Thymus (tissue), 14 donors: ENCODE measurements at places on chromosomes 12 and 14. TPM values are rescaled to one million over a fixed set of nuclear protein-coding genes. Genes with fewer than 3 reads are reported as not detected.

- no peak overlapping the region for H3K27ac ChIP-seq
- H3K27me3 ChIP-seq = no peaks in the 10 kb centered on the region
- no peaks in the 10 kb centered on the region for H3K36me3 ChIP-seq
- no peak overlapping the region for H3K4me3 ChIP-seq
Measured at GRCh38 chr12:3002646-3003045, 43.4 kb downstream of the TEAD4 start.

DNA sequence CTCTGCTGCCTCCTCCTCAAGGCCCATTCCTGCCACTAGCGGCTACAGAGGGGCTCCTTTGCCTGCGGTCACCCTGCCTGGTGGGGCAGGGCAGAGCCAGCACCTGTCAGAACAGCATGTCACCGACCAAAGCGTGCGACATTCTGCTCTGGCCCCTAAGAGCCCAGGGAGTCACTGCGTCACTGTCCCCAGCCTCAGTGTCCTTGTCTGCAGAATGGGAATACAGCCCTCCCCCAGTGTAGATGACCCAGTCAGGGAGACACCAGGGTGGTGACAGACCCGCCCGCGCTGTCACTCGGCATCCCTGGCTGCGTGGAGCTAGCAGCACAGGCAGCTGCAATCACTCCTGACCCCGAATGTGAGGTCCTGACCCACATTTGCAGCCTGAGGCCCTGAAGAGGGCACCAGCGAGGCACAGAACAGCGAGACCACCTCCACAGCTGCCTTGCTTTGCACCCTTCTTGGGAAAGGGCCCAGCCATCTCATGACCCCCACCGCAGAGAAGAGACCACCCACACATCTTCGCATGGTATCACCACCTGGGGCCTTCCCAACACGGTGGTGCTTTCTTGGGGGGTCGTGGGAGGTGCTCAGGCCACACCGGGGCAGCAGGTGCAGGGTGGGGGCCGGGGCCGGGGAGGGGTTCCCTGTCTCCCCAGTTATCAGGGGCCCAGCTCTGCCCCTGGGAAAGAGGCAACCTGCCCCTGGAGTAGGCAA is 2.5 kb downstream of the AHNAK2 start:
- peaks cover 4% of the 10 kb centered on the region for H3K4me1 ChIP-seq
- peak; percentile 38 for DNase-seq
- H3K27ac ChIP-seq = no peak overlapping the region
- H3K4me3 ChIP-seq = no peak overlapping the region

- H3K4me3 ChIP-seq = no peak overlapping the region
- no peaks in the 10 kb centered on the region for H3K27me3 ChIP-seq
- H3K27ac ChIP-seq = no peak overlapping the region
- peaks cover 9% of the 10 kb centered on the region for H3K36me3 ChIP-seq
- H3K4me1 ChIP-seq = peaks cover 98% of the 10 kb centered on the region
Measured at GRCh38 chr14:91374287-91374878, 43.2 kb downstream of the CCDC88C start.

DNA sequence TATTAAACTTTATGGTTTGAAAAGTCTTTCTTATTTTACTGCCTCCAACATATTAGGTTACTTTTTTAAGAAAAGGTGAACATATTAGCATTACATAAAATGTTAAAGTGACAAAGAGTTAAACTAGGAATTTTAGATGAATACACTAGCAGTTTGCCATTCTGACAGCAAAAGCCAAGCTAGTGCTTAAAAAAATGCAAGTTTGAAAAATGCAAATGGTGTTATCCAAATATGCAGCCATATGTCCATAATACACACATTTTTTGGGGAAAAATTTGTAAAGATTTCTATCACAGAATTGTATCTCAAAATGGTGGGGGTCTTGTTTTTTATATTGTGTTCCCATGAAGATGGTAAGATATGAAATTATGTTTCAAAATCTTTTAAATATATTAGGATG is 466.1 kb downstream of the FOXG1 start:
- H3K4me3 ChIP-seq = no peak overlapping the region
- H3K36me3 ChIP-seq = no peaks in the 10 kb centered on the region
- H3K27me3 ChIP-seq = no peaks in the 10 kb centered on the region
- H3K4me1 ChIP-seq = no peaks in the 10 kb centered on the region

GRCh38 chr14:69408331-69408960 is 10.0 kb downstream of the SLC39A9 start:
- DNase-seq = no peak
- no peak overlapping the region for H3K4me3 ChIP-seq
- no peaks in the 10 kb centered on the region for H3K27me3 ChIP-seq
- H3K36me3 ChIP-seq = no peaks in the 10 kb centered on the region
- H3K4me1 ChIP-seq = no peaks in the 10 kb centered on the region

DNA sequence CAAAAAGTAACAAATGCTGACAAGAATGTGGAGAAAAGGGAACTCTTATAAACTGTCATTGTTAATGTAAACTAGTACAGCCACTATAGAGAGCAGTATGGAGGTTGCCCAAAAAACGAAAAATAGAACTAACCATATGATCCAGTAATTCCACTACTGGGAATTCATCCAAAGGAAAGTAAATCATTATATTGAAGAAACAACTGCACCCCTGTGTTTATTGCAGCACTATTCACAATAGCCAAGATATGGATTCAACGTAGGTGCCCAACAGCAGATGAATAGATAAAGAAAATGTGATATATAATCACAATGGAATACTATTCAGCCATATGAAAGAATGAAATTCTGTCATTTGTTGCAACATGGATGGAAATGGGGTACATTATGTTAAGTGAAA is 188.0 kb upstream of the E2F7 start:
- no peak for DNase-seq
- no peak overlapping the region for H3K27ac ChIP-seq
- no peak overlapping the region for H3K4me3 ChIP-seq
- no peaks in the 10 kb centered on the region for H3K36me3 ChIP-seq

GRCh38 chr12:110088936-110089335 is 35.2 kb upstream of the IFT81 start:
- no peaks in the 10 kb centered on the region for H3K27me3 ChIP-seq
- H3K4me3 ChIP-seq = no peak overlapping the region
- H3K4me1 ChIP-seq = no peaks in the 10 kb centered on the region
- H3K27ac ChIP-seq = no peak overlapping the region

DNA sequence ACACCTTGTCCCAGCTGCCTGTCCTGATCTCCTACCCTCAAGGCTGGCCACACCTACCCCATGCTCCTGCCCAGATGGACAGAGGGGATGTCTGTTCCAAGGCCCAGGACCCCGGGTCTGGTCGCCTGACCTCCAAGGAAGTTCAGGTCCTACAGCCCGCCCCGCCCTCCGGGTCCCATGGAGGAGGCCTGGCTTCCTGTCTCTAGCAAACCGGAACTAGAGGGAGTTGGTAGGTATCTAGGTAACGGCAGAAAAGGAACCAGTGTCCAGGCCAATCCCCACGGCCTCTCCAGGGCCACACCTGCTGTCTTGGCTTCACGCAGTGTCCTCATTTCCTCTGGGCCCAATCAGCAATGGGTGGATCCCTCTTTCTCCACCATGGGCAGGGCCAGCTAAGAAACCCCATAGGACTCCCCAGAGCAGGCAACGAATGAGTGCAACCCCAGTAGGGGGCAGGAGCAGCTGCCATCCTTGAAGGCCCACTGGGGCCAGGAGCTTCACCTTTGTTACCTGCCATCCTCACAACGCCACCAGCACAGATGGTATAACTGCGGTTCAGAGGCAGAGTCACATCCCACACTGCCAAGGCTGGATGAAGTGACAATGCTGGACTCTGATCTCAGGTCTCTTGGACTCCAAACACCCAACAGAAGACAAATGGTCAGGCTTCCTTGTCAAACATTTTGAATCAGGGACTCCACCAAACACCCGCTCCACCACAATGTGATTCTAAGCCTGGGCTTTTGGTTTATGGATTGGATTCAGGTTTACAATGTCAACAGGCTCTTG is 25.1 kb upstream of the RPLP0 start:
- peaks cover 14% of the 10 kb centered on the region for H3K36me3 ChIP-seq
- peaks cover 58% of the 10 kb centered on the region for H3K4me1 ChIP-seq
- DNase-seq = no peak

DNA sequence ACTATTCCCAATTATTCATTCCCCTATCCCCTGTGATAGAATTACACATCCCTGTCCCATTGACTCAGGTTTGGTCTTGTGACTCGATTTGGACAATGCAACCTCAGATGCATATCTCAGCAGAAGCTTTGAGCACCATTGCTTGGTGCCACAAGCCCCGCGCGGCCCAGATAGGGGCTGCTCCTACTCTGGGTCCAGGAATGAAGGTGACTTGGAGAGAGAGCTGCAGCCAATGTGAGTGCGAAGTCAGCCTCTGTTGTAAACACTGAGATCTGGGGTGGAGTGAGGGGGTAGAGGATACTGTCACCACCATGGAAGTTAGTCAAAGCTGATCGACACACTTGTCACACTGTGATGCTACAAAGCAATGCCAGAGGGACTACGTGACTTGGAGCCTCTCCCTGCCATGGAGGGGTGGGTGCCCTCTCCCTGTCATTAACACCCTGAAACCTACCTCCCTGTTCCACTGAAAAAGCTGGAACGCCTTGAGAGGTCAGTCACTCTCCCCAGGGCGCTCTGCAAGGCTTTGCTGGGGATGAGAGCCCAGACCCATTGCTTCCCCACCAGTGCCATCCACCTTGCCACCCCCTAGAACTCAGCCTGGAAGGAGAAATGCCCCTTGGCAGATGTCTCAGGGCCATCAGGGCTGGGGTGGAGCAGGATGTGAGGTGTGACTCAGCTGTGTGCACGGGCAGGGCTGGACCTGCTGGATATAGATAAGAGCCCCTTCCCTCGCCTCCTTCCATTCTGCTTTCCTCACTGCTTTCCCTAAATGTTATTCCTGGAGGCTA is 6.6 kb upstream of the PLEK2 start:
- H3K27me3 ChIP-seq = peaks cover 14% of the 10 kb centered on the region
- no peaks in the 10 kb centered on the region for H3K36me3 ChIP-seq
- DNase-seq = no peak
- H3K4me3 ChIP-seq = no peak overlapping the region
- H3K4me1 ChIP-seq = peaks cover 5% of the 10 kb centered on the region
- H3K27ac ChIP-seq = no peak overlapping the region

GRCh38 chr14:99272899-99273765 is 1.1 kb upstream of the BCL11B start:
- H3K27me3 ChIP-seq = peaks cover 31% of the 10 kb centered on the region
- peaks cover 12% of the 10 kb centered on the region for H3K36me3 ChIP-seq
- DNase-seq = no peak
- H3K4me3 ChIP-seq = peak overlapping the region; percentile 99
- peaks cover 20% of the 10 kb centered on the region for H3K4me1 ChIP-seq

DNA sequence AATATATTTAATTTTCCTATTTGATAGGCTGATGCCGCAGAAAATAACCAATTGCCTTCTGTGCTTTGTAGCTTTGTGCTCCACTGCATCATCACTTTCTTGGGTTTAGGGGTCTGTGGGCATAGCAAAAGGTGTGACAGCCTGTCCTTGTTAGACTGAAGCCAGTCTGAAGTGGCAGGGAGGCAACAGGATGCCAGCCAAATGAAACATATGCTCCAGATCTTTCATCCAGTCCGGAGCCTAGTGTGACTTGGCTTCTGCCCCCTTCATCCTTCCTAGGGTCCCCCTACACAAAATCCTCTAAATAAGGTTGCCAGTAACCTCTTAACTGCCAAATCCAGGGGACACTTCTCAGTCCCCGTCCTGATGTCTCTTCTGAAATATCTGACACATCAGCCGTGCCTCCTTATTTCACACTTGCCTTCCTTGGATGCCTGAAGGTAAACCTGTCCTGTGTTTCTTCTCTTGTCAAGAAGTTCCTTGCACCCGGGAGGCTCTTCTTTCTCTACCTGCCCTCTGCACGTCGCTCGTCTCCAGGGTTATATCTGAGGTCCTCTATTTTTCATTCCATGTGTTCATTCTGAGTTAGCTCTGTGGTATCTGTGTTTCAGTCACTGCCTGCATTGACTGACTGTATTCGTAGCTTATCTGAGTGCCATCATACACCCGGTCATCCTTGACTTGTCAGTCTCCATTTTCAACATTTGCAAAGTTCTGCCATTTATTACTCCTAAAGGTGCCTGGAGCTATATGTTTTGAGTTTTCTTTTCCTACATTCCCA is 47.8 kb downstream of the HMGA2 start:
- DNase-seq = no peak
- H3K4me3 ChIP-seq = no peak overlapping the region
- H3K27me3 ChIP-seq = no peaks in the 10 kb centered on the region
- H3K27ac ChIP-seq = no peak overlapping the region

Gene EML5
- total RNA-seq = 1.2 TPM

Gene COCH
- total RNA-seq = 1.7 TPM

Gene KRT7
- 2.8 TPM for total RNA-seq
